ENCODE measurements at places on chromosomes 11 and 22.
A peak's percentile ranks its signal among the peaks of the same experiment; 100 is the strongest.

DNA sequence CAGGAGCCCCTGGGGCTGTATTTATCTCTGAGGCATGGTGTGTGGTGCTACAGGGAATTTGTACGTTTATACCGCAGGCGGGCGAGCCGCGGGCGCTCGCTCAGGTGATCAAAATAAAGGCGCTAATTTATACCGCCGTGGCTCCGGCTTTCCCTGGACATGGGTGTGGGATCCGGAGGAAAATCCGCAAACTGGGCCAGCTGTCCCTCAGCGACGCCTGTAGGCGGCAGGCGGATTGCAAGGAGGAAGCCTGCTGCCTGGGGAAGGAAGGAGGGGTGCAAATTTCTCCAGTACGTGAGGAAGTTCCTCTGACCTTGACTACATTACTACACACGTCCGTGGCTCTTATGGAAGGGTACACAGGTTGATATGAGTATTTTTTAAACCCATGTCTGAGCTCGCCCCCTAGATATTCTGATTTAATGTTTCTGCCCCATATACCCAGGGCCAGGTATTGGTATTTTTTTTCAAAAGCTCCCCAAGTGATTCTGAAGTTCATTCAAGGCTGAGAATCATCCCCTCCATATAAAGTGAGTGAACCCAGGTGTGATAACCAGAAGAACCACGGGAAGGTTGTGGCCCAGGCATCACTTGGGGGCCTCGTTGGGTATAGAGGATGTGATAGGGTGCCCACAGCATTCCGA, 2.8 kb downstream of the MYOD1 start:
- DNase-seq, result no peak

GRCh38 chr11:45451766-45452440, 165.8 kb upstream of the SYT13 start:
- DNase-seq, result no peak

DNA sequence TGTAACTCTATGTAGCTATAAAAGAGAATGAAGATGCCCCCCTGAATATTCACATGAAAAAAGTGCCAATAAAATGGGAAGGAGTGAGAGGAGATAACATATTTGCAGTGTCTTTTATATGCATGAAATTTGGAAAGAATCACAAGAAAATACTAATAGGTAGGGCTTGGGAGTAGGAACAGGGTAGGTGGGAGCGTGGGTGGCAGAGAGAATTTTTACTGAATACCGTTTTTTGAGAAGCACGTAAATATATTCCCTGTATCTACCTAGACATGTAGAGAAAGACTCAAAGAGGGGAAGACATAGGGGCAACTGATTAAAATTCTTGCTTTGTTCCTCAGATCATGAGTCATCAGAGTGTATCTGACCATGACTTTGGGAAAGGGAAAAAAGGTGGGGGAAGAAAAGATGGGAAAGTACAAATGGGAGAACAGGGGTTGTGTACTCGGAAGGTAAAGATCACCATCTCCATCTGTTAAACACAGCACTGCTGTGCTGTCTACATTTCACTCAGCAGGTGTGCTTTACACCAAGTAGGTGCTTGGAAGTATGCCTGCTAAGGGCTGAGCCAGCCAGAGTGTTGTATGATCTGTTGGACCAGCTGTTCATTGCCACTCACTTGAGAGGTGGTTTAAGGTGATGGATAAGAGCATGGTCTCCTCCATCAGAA, 16.0 kb downstream of the PRR5L start:
- no peak for DNase-seq

DNA sequence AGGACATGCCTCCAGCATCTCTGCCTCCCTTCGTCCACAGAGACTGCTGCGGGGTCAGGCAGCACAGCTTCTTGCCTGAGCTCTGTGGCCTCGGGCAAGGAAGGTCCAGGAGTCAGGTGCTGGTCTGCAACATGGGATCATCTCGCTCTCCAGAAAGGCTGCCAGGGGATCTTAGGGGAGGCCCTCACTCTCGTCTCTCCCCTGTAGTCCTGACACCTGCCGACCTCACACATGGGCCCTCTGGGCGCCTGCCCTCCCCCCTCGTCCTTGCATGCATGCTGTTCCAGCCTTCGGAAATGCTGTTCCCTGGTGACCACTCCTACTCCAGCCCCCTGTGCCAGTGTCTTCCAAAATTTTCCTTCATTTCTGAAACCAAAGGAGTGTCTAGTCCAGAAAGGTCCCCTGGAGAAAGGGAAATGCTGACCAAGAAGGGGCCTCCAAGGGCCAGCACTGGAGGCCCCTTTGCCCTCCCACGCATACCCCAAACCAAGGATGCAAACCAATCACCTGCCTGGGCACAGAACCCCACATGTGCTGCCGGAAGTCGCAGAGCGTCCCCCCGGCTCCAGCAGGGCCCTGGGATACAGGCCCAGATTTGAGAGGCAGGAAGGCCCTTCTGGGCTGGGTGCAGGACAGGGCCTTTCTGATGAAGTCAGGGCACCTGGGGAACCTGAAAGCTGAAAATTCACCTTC, 41.0 kb downstream of the IGF2 start:
- no peak for DNase-seq

DNA sequence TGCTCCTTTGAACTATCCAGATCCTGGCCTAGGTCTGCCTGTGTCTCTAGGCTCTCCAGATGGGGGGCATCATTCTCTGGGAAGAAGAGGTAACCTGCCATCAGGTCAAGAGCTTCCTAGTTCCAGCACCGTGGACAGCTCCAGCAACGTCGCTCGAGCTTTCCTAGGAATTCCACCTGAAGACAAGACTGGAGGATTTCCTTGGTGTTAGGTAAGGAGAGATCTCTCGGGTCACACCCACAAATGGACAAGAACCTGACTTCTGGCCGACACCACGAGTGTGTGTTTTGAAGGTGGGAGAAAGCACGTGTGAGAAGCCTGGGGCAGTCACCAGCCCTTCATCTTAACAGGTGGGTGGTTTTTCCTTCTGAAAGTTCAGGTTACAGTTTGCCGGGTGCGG, 1.2 kb downstream of the PRG3 start:
- no peak for DNase-seq

DNA sequence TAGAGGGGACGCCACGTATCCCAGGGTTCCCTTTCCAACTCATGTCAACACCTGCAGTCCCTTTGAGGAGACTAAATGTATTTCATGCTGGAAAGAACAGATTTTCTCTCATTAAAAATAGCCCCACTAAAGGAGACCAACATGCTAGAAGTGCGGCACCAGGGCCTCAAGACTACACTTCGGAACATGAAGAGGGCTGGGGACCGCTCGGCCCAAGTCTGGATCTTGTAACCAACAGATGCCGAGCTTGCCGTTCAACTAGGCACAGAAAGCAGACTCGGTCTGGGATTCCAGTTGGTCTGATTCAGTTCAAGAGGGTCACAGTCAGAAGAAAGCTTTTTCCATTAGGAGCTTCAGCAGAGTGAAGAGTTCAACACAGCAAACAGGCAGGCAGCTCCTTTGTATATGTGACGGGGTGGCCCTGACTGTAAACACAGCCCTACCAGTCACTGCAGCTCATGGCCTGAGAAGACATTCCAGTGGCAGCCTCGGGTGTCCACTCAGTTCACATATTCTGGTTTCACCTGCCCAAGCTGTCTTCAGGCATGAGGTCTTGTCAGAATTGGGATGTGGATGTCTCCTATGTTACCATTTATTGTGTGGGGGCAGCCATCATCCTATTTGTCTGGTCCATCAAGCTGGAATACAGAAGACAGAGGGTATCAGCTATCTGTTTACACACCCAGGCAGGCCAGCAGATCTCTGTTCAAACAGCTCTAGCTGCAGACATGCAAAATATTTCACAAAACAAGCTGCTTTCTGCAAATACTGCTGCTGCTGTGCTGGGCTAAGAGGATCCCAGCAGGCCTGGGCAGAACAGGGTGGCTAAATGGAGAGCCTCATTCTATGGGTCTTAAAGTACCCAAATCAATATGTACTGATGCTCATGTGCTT, 8.8 kb downstream of the RIC8A start:
- no peak for DNase-seq

DNA sequence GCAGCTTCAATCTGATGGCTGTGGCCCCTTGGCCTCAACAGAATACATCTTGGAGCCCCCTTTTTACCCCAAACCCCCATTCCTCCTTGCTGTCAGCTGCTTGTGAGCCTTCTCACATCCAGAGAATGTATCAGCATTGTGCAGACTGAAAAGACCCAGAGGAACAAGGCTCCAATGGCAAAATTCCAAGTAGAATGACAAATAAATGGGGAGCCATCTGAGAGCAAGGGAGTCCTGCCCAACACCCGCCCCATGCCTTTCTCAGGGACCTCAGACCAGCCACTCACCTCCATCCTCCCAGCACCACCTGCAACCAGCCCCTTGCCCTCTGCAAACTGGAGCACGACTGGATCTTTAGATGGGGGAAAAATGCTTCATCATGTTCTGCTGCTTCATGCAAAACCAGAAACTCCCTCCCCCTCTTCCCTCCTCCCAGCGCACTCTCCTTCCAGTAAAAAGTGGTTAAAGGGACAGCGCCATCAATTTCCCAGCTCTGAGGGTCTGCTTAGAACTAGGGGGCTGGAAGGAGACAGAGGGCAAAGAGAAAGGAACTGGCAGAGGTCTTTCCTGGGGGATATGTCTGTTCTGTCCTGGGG, 2.2 kb upstream of the NEFH start:
- DNase-seq, result no peak

DNA sequence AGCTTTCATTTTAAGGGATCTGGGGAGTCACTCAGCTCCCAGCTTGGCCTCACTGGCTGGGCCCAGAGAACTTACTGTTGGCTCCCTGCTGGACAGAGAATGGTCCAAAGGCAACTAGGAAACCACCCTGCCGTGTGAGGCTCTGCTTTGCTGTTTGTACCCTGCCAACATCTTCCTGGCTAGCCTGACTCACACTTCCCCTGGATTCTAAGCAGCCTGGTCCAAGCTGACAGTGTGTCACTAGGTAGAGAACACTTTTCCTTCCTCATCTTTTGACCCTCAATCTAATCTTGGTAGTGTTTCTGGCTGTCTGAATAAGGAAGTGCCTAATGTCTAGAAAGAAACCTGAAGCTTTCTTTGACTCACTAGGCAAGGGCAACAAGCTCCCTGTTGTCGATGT, 76.7 kb downstream of the FAR1 start:
- no peak for DNase-seq

DNA sequence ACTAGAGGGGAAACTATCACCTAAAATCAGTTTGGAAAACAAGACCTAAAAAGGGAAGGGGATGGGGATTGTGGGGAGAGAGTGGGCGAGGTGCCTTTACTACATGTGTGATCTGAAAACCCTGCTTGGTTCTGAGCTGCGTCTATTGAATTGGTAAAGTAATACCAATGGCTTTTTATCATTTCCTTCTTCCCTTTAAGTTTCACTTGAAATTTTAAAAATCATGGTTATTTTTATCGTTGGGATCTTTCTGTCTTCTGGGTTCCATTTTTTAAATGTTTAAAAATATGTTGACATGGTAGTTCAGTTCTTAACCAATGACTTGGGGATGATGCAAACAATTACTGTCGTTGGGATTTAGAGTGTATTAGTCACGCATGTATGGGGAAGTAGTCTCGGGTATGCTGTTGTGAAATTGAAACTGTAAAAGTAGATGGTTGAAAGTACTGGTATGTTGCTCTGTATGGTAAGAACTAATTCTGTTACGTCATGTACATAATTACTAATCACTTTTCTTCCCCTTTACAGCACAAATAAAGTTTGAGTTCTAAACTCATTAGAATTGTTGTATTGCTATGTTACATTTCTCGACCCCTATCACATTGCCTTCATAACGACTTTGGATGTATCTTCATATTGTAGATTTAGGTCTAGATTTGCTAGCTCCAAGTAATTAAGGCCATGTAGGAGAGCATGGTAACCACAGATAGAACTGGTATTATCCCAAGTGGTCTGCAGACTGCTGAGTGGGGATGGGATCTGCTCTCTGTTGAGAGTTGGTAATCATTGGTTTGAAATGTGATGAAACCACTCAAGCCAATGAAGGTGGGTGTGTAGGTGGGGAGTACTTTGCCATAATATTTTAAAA, 3.6 kb downstream of the NEAT1 start:
- peak; percentile 83 for DNase-seq

DNA sequence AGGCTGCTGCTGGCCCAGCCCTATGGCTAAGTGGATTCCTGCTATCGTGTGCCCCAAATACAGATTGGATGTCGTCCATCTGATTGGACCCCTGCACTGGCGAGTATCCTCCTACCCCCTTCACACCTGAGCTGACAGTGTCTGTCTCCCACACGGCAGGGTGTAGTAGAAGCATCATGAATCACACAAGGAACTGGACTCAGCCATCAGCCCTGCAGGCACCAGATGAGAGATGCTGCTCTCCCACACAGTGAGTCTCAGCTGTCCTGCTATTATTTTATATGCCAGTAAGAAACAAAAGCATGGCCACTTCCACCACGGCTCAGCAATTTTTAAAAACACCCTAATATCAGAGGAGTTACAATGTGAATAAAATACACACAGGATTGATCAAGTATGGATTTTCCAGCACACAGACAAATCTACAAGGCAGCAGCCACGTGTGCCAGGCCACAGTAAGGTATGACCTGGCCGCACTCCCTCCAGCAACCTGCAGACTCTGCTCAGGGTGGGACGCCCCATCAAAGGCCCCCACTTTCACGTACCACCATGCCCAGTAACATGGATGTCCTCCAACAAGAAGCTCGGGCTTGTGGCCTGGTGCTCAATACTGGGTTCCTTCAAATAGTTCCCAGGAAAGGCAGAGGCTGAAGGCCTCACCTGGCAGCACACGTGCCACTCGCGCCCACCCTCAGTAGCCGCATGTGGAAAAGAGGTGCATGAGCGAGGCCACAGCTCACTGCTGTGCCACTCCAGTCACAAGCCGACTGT, 16.4 kb upstream of the SLC25A1 start:
- DNase-seq, result no peak

GRCh38 chr11:129699711-129700304, 115.8 kb upstream of the TMEM45B start:
- no peak for DNase-seq

GRCh38 chr11:116955548-116955947, 118.1 kb upstream of the APOA1 start:
- DNase-seq, result peak; percentile 48

DNA sequence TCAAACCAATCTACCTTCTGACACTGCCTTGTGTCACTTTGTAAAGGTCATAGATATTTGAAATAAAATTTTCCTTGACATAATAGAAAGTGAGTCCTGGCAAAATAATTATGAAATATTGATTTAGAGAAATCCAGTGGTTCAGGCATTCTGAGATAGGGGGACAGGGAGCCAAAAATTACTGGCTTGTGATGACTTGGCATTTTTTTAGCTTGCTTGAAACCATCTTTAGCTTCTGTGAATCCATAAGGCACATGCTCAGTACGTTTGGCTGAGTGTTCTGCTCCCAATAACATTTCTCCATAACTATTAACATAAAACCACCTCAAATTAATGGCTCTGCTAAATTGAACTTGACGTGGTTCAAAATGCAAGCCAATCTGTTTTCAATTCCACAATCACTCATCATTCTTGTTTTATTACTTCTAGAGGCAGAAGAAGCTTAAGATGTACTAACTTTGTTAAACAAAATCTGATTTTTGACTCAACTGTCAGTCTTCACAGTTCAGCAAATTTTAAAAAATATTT, 209.0 kb downstream of the LRRC4C start:
- DNase-seq, result no peak

DNA sequence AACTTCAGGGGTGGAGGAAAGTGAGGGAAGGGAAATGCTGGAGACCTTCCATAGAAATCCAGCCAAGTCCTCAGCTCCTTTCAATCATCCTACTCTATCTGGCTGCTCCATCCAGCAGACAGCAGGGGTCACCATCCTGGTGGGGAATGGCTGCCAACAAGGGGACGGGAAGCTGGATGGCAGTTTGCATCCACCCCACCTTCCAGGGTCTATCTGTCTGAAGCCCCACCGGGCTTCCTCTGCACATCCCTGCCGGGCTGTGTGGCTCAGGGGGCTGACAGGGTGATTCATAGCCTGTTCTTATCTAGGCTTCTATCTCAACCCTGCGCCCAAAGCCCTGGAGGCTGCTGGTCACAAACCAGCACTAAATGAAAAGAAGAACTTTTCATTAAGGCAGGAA, 1.1 kb downstream of the SYTL2 start:
- DNase-seq, result peak; percentile 36
